ENCODE measurements at places on chromosomes 2 and 18. TPM values are rescaled to one million over a fixed set of nuclear protein-coding genes. Genes with fewer than 3 reads are reported as not detected.

PLB1 gene
- 44.3 TPM for polyA plus RNA-seq

FOXI3 gene
- not detected for polyA plus RNA-seq

AQP12A gene
- not detected for polyA plus RNA-seq

C18orf54 gene
- 0.64 TPM for polyA plus RNA-seq

ZNF519 gene
- 1.4 TPM for polyA plus RNA-seq

DNAJC5G gene
- polyA plus RNA-seq, result not detected

Measured in adrenal gland (tissue), 19 donors.